ENCODE measurements at places on chromosomes 16 and 17.

GRCh38 chr17:79612468-79613194 lies 1.8 kb upstream of the RBFOX3 start:
- peak; percentile 53 for DNase-seq

GRCh38 chr16:21206550-21206949 lies 4.8 kb downstream of the ZP2 start:
- no peak for DNase-seq

GRCh38 chr16:10242916-10243315 lies 60.7 kb upstream of the GRIN2A start:
- no peak for DNase-seq

DNA sequence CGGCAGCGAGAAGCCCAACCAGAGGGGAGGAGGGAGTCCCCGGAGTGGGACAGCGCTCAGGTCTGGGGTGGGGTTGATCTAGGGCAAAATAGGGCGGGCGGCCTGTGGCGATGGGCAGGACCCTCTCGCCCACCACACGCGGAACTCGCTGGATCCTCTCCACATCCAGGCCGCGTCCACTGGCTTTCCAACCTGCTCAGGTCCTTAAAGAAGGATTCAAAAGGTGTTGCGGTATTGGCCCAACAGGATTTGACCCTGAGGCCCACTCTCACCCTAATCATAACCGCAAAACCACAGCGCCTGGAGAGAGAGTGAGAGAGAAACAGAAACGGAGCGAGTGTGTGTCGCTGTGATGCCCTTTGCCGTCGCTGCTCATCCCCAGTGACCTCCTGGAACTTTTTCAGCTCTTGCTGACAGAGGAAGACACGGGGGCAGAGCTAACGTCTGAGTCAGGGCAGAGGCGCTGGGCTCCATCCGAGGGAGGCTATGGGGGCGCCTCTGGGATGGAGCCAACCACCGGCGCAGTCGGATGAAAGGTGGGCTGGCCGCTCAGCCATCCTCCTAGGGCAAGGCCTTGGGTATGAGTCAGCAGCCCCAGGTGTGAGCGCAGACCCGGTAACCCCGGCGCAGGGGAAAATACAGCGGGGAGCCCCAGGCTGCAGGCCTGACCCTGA lies 16.7 kb upstream of the OR1F1 start:
- DNase-seq: no peak

DNA sequence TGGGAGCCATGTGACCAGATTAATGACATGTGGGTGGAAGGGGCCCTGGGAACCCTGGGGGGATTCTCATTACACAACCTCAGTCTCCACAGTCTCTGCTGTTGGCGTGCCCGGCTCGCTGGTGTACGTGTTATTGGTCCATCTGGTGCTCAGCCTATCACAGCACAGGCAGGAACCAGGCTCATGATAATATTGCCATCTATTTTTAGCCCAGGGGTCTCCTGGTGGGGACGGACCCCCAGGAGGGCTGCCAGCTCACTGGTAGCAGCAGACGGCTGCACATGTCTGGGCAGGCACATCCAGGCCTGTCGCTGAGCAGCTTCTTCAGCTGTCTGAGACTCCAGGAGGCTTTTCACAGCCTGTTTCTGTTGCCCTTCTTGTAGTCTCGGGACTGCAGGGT lies 123.8 kb downstream of the RAB11FIP4 start:
- no peak for DNase-seq

- DNase-seq: no peak
These were observed 7.9 kb upstream of the SLFN14 start for GRCh38 chr17:35568561-35568960.

DNA sequence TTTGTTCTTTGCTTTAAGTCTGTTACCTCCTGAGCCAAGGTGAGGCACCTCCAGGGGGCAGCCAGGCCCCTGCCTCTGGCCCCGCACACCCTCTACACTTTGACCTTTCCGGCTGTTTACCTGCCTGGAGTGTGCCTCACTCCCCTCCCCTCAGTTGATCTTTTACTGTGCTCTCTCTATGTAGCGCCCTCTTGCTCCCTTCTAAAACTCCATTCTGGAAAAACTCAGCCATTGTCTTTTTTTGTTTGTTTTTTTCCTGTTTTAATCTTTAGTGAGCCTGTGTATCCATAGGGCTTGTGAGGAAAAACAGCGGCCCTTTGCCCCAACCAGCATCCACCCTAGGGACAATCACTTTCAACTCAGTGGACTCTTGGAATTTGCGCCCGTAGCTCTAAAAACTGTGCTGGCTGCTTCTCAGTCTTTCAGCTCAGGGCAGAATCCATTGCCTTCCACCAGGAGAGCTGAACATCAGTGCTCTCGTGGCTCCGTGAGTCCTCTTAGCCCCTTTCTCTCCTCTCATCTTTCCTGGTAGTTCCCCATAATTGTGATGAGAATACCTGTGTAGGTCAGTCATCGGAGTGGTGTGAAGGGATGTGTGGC lies 4.3 kb downstream of the AMDHD2 start:
- no peak for DNase-seq

DNA sequence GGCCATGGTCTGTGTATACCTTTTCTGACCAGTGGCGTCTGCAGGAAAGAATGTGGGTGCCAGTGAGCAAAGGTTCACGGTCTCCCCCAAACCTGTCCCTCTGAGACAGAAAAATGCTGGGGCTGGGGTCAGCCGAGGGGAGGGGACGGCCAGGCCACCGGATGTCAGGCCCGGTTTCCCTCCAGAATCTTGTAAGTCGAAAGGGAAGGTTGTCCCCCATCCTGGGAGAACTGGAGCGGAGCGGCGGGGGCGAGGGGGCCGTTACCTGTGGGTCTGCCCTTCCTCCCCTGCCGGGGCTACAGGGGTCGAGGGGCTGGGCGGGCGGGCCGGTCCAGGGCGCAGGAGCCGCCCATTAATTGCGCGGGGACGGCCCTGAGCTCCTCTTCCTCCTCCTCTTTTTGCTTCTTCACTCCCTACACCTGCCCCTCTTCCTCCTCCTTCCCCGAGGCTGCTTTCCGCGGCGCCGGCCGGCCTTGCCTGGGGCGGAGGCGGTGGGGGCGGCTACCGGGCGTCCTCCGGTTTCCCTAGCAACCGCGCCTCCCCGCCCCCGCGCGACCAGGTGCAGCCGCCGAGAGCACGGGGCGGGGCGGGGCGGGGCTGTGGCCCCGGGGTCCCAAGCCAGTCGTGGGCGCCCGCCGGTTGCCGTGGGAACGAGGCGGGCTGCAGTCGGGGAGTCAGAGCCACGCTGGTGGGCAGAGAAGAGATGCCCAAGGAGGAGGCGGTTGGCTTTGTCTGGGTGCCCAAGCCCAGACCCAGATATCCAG lies at the start of gene MARCHF10:
Gene MARCHF10, minus strand, starts transcription at position 503 of the 764 bp plus-strand sequence. CDS start 6,579 bp downstream, outside the sequence.
- DNase-seq: peak; percentile 50

- DNase-seq: peak; percentile 24
These were observed 571.6 kb downstream of the HS3ST4 start for GRCh38 chr16:26263406-26263805.

GRCh38 chr17:55452139-55452790 lies 30.6 kb upstream of the MMD start:
- no peak for DNase-seq

GRCh38 chr16:67101311-67102082 lies 8.2 kb upstream of the PHAF1 start:
- DNase-seq: no peak

- no peak for DNase-seq
These were observed 74.9 kb downstream of the CMIP start for GRCh38 chr16:81519301-81520150.

GRCh38 chr17:57557834-57558681 lies 187.0 kb downstream of the CCDC182 start:
- no peak for DNase-seq

GRCh38 chr17:56021681-56022190 lies 131.5 kb upstream of the ANKFN1 start:
- no peak for DNase-seq

- no peak for DNase-seq
These were observed 221.5 kb upstream of the SOX9 start for GRCh38 chr17:71899317-71899716.

- DNase-seq: no peak
These were observed 22.2 kb downstream of the SEC14L1 start for GRCh38 chr17:77163001-77163400.
